ENCODE measurements at places on chromosomes 5 and 9. TPM values are rescaled to one million over a fixed set of nuclear protein-coding genes. Genes with fewer than 3 reads are reported as not detected.
A peak's percentile ranks its signal among the peaks of the same experiment; 100 is the strongest.

GRCh38 chr9:79581794-79582193 lies 10.0 kb downstream of the TLE4 start:
- no peak for DNase-seq

GRCh38 chr5:150302301-150303069 lies at the start of gene ARSI:
TSS of gene ARSI (minus strand) at chr5:150302905. CDS start at chr5:150302373, 532 bp downstream.
- DNase-seq, result peak; percentile 14

DNA sequence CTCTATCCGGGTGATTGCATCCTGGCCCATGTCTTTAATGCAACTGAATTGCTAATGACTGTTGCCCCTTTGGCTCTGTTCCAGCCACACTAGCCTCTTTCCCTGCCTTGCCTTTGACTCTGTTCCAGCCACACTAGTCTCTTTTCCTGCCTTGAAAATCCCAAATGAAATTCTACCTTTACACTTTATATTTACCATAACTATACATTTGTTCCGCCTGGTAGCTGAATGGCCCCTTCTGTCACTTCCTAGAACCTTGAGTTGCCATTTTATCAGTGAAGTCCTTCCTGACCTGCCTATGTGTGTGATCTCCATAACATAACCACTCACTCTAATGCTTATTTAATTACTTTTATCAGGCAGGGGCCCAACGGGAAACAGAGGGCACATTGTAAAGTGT lies 1120.4 kb upstream of the WWC1 start:
- no peak for DNase-seq

GRCh38 chr5:149273950-149274349 lies 2.3 kb downstream of the AFAP1L1 start:
- DNase-seq, result no peak

GRCh38 chr9:83291196-83291595 lies 228.3 kb upstream of the RASEF start:
- DNase-seq, result no peak

GRCh38 chr9:105416840-105417239 lies 31.0 kb upstream of the FSD1L start:
- no peak for DNase-seq

DNA sequence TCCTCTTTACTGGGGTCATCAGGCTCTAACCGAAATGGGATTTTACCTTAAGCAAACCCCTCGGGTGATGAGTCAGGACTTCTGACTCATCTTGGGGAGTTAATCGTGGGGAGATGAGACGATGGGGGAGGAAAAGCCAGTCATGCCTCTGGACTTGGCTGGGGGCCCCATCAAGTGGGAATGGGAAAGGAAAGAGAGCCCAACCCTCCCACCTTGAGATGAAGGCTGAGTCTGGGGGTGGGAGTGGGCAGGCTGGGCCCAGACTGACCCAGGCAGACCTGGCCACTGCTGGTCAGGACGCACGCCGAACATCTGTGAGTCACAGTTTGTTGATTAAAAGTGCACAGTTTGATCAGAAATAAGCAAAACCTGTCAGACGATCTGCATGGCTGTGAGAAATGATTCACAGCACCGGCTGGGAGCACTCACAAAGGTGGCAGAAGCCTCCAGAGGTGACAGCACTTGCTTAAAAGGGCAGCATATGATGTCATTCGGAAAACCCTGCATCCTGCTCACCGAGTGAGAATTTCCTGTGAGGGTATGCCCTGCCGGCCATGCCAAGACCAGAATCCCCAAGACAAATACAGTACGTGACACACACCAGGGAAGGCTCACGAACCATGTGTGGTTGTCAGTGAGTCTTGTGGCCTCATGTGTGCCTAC lies 50.0 kb upstream of the SLC25A51 start:
- DNase-seq, result no peak

DNA sequence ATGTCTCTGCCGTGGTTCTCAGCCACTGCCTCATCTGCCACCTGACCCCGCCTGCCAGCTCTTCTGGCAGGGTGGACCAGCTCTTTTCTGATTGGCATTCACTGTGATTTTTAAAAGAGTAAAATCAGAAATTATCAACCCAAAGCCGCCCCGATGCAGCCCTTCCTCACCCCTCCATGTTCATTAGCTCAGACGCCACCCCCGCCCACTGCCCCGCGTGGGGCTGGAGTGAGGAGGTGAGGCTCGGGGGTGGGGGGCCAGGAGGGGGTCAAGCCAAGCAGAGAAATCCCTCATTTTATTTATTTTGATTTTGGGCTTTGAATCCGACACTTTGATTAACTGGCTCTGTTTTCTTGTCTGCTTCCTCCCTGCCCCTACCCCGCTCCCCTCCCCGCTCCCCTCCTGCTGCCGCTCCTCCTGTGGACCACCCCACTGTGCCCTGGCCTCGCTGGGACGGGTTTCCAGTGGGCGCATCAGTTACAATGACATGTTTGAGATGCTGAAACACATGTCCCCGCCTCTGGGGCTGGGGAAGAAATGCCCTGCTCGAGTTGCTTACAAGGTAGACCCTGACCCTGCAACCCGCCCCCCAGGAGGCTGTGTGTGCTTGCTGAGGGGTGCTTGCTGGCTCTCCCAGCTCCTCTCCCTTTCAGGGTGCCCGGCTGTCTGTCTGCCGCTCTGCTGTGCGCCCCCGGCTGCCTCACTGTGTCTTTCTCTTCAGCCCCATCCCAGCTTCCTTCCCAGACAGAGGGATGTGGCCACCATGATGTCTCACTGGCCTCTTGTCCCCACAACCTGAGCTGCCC lies 224.9 kb downstream of the CACNA1B start:
- DNase-seq, result no peak

GRCh38 chr5:146345578-146346366 lies 7.1 kb downstream of the POU4F3 start:
- no peak for DNase-seq

DNA sequence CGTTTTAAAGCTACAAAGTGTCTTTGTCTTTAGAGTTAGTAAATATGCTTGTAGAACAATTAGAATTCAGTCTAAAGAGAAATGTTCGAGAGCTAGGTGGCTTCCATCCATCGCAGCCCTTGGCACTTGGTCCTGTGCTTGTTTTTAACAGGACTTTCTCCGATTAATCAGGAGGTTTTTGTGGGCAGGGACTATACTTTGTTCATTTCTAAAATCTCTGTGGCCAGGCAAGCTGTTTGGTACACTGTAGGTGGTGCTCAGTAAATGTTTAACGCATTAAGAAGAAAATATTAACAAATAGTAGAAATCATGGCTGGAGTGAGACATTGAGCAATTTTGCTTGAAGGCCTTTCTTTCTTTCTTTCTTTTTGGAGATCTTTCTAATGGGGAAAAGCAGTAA lies 20.8 kb downstream of the AGXT2 start:
- DNase-seq, result no peak

DNA sequence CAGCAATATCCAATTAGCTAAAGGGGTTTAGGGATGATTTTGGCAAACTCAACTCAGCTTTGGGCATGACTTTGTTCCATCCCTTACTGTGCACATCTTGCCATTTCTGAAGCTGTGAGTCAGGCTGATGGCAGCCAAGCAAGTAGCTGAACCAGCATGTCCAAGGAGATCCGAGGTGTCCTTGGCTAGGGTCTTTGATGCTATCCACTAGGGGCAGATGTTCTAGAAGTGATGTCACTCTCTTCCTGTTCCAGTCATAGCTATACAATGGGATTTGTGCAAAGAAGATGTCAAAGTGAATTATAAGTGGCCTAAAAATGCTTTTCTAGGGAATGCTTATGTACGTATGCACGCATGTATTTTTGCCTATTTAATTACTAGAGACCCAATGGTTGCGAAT lies 160.8 kb upstream of the PAPPA start:
- DNase-seq, result no peak

GRCh38 chr5:168408561-168409305 lies 77.5 kb upstream of the RARS1 start:
- DNase-seq, result no peak

GRCh38 chr9:137302449-137303150 lies 529 bp upstream of the NRARP start:
- peak; percentile 72 for DNase-seq

GRCh38 chr5:105817914-105818313 lies 1852.8 kb downstream of the EFNA5 start:
- no peak for DNase-seq

- DNase-seq, result no peak
These were observed 14.3 kb downstream of the VCAN start for GRCh38 chr5:83485842-83486241.

DNA sequence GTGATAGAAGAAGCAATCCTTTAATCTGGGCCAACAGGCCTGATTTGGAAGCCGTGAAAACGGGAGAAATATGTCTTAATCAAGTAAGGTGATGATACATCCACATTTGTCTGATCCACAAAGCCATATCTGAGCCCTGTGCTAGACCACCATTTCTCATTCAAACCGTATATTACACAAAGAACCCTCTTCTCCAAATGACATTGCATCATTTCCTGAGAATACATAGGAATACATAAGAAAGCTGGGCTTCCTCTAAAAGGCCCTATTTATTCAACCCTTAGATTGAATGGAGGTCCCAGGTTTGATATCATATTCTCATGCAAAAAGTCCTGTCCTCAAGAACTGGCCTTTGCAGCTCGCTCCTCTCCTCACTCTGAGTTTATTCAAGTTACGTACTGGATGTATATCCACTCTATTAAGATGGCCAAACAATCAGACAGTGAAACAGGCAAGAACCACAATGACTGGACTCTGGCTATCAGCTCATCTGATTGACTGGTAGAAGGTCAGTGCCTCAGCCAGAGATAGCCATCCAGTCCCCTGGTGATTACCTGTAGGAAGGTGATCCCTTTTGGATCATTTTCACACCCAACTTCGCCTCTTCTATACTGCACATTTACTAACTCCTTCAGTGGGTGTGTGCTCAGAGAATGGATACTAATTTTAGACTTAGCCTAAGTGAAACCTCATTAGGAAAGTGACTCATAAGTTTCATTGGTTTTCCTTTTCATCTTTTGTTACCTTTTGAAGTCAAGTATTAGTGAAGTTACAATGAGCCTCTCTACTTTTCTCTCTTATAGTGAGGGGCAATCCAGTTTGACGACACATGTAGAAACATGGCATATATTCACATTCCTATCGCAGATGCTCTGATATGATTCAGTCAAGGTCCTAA lies 167.6 kb upstream of the WWC1 start:
- DNase-seq, result no peak

GRCh38 chr9:26524267-26524666 lies 368.3 kb downstream of the CAAP1 start:
- DNase-seq, result peak; percentile 81

DNA sequence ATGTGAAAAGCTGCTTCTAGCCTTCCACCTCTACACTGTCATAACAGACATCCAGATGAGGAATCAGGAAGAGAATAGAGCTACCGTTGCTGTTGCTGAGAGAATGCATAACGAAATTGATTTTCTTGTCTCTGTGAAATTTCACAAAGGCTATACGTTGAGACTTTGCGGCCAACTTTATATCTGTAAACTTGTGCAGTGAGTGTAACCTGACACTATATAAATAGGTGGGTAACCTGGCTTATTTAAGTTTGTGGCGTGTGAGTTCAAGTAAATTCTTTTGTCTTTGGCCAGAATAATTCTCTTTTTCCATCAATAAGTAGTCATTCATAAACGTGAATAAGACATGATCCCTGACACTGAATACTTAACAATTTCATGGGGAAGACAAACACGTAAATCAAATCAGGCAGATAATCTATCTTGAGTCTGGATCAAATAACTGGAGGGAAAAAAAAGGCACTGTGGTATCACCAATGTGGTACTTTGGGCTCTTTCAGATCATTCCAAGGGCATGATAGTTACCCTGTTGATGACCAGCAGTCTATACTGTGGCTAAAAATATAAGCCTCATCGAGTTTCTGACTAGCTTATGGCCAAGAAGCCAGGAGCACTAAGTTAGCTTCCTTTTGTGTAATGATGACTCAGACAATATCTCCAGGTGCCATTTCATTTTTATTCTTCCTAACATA lies 98.2 kb upstream of the RASA1 start:
- no peak for DNase-seq

DNA sequence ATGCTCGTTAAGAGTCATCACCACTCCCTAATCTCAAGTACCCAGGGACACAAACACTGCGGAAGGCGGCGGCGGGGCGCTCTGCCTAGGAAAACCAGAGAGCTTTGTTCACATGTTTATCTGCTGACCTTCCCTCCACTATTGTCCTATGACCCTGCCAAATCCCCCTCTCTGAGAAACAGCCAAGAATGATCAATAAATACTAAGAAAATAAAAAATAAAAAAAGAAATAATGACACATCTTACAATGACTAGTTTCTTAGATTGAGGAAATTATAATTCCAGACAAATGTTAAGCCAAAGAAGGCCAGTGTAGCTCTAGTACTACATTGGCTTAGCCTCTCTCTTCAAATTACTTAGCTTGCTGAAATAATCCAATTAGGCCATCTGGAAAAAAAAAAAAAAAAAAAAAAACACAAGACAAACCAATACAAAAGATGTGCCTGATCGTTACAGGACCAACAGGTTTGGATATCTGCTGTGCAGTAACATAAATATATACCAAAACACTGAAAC lies 58.0 kb downstream of the ANXA2R start:
- DNase-seq, result no peak

DNA sequence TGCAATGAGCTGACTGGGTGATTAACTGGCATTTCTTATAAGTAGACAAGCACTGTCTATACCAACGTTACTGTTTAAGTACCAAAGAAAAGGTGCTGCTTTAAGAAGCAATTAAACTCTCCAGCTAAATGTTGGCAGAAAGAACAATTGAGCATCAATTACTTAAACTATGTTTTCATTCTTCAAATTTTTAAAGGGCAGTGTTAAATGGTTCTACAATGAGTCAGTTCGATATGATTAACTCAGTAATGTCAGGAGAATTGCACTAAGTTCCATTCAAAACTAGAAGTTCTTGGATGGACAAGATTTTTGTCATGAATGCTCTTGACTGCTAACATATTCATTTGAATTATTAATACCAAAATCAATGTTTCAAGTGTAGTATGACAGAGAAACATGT lies 593.7 kb downstream of the DNAH5 start:
- no peak for DNase-seq

DNA sequence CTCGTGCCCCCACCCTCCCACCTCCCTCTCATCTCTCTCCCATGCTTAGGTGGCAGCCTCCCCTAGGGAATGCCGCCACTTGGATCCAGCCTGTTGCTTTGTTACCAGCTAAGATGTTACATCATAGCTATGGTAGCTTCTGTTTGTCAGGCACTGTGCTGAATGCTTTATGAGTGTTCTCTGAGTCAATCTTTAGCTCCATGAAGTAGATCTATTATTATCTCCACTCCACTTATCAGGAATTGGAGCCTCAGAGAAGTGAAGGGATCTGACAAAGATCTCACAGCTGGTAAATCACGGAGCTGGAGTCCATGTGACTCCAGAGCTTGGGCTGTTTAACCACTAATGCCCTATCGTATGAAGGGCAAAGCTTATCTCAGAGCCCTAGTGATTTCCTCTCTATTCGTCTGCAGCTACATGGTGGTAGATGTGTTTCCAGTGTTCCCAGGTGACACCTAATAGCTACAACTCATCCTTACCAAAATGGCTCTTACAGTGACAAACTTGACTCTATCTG lies 54.1 kb downstream of the GARNL3 start:
- no peak for DNase-seq

- no peak for DNase-seq
These were observed 201.2 kb downstream of the ACTL7B start for GRCh38 chr9:108654566-108654965.

- no peak for DNase-seq
These were observed 27.6 kb downstream of the MBLAC2 start for GRCh38 chr5:90446961-90447360.

Gene SLC1A1
- total RNA-seq, result 49.0 TPM

Gene CDC20B
- not detected for total RNA-seq

Gene CCDC127
- 4.8 TPM for total RNA-seq

Gene ZSWIM6
- total RNA-seq, result 11.8 TPM

Gene TCERG1
- 66.3 TPM for total RNA-seq

Gene SEMA6A
- total RNA-seq, result 32.6 TPM

Gene SFXN1
- total RNA-seq, result 48.1 TPM

Gene SLC4A9
- 0.45 TPM for total RNA-seq
